Substantia nigra (tissue), 51 donors: ENCODE measurements at places on chromosomes 3 and 15.

DNA sequence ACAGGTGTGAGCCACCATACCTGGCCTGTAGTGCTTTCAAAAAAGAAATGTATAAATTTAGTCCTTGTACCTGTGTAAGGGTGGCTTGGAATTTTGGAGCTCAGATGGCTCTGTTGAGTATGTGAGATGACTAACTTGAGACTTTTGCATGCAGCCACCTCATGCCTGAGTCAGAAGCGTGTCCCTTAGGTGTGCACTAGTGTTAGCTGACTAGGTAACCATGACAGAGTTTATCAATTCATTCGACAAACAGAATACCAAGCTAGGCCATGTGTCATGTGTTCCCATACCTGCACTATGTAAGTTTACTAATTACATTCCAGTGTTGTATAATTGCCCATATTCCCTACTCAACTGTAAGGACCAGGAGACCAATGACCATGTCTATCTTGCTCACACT, 4.0 kb upstream of the ZNF639 start:
- DNase-seq, result no peak

GRCh38 chr3:32593903-32594525, 23.4 kb upstream of the DYNC1LI1 start:
- no peak for DNase-seq

GRCh38 chr3:175270198-175270837, 411.2 kb downstream of the NAALADL2 start:
- DNase-seq, result no peak

GRCh38 chr3:52791366-52791765, 3.2 kb upstream of the ITIH3 start:
- DNase-seq, result no peak

- no peak for DNase-seq
Measured at GRCh38 chr3:182906036-182906435, 74.3 kb downstream of the DCUN1D1 start.

- DNase-seq, result no peak
Measured at GRCh38 chr3:9765865-9766264, 3.9 kb downstream of the CAMK1 start.

GRCh38 chr3:25355998-25356397, 72.1 kb upstream of the RARB start:
- DNase-seq, result no peak

GRCh38 chr3:124829819-124830554, 57.2 kb downstream of the ITGB5 start:
- DNase-seq, result no peak

DNA sequence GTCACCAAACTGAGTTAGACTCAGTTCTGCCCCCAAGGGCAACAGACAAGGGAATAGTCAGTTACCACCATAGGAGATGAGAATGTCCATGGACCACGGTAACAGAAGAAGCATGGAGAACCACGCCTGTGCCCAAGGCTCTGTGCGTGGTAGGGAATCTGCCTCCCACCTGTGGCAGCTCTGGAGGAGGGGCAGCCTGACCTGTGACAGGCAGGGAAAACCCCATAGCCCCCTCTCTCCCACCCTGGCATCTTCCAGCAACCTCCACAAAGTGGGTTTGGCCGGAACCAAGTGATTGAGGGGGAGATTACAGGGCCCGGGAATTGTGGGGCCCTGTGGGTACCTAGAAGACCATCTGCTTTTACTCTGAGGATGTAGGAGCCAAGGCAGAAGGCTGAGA, 14.3 kb upstream of the LTF start:
- DNase-seq, result no peak

- no peak for DNase-seq
Measured at GRCh38 chr3:160801386-160802118, 45.5 kb downstream of the PPM1L start.

- no peak for DNase-seq
Measured at GRCh38 chr3:123751433-123751832, 132.7 kb downstream of the MYLK start.

GRCh38 chr15:74314795-74315438, 52.5 kb downstream of the CYP11A1 start:
- DNase-seq, result no peak

- DNase-seq, result no peak
Measured at GRCh38 chr3:196726788-196727675, 12.6 kb upstream of the PAK2 start.

DNA sequence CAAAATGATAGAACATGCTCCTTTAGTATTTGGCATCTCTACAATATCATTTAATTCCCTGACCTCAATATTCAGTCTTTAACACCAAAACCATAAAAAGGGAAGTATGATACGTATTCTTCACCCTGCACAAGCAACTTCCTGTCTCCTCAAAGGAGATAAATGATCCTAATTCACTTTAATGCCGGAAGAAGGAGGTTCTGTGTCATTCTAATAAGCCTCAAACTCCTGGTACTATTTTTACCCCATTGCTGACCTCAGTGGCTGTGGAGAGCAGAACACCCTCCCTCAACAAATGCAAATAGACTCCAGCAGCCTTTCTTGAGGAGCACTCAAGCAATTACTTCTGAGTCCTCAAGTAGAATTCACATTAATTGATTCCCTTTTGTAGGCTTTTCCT, 173.3 kb downstream of the TMEM108 start:
- DNase-seq, result no peak

DNA sequence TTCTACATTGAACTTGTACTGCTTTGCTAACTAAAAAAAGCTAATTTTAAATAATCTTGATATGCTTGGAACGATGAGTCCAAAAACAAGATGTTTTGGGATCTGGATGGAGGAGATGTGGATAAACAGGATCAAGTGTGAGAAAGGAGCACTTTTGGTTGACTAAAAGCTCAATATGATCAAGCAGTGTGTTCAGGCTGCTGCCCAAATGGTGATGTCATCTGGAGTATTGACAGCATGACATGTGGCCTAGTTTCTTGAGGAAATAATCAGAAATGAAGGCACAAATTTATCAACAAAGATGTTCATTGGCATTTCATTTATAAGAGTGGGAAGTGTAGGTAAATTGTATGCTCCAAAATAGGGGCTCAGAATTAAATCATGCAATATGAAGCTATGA, 161.2 kb downstream of the SOX2 start:
- DNase-seq, result no peak

GRCh38 chr15:78225783-78226541, 8.4 kb downstream of the ACSBG1 start:
- DNase-seq, result no peak

GRCh38 chr15:83510001-83510400, 62.9 kb downstream of the SH3GL3 start:
- no peak for DNase-seq

GRCh38 chr3:117146571-117146970, 437.0 kb downstream of the TUSC7 start:
- no peak for DNase-seq

- DNase-seq, result no peak
Measured at GRCh38 chr3:115833074-115833473, 209.8 kb downstream of the GAP43 start.

DNA sequence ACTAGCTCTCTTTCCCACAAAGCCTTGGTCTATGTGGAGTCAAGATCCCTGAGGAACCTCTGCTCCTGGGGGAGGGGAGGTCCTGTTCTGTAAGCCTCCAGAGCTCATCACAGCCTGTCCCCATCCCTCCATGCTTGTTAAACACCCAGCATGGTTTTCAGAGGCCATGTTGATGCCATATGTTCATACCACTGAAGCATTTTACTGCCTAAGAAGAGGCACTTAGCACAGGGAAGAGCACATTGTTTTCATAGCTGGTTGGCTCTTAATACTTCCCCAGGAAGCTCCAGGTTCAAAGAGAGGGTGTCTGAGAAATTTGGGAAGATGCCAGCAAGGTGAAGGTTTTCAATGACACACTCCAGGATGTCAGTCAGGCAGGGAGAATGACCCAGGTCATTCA, 25.6 kb downstream of the CPNE4 start:
- DNase-seq, result no peak

- no peak for DNase-seq
Measured at GRCh38 chr3:86229775-86230094, 761.2 kb downstream of the VGLL3 start.
